ENCODE measurements at places on chromosomes 12 and 14.

- no peak for DNase-seq
These were observed 26.9 kb downstream of the TCP11L2 start for GRCh38 chr12:106329231-106329982.

- DNase-seq, result no peak
These were observed 539.9 kb upstream of the SEL1L start for GRCh38 chr14:82073547-82073946.

DNA sequence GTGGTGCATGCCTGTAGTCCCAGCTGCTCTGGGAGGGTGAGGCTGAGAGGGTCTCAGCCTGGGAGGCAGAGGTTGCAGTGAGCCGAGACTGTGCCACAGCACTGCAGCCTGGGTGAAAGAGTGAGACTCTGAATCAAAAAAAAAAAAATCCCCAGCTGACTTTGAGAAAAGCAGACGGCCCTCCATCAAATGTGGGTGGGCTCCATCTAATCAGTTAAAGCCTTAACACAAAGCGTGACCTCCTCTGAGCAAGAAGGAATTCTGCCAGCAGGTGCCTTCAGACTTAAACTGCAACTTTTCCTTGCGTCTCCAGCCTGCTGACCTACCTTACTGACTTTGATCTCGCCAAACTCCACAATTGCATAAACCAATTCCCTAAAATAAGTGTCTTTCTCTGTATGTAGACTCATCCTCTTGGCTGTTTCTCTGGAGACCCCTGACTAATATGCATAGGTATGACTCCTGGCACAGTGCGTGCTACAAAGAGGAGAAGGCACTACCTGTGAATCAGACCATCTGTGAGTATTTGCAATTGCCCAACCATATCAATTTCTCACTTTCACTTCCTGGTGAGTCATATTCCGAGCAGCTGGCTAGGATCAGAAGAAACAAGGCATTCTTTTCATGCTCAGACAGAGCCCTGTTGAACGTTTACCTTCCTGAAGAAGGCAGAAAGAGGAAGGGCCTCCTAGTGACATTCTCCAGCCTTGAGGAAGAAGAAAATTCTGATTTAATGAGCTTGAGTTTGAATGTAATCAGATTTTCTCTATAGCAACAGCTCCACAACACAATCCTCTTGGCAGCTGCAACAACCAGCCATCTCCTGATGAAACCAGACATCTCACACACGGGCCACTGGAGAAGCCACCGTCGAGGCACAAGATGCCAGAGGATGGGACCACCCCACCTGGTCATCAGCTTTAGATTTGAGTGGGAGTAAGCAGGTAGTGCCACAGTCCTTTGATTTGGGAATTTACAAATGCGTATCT lies 54.3 kb downstream of the CLMN start:
- peak; percentile 12 for DNase-seq

DNA sequence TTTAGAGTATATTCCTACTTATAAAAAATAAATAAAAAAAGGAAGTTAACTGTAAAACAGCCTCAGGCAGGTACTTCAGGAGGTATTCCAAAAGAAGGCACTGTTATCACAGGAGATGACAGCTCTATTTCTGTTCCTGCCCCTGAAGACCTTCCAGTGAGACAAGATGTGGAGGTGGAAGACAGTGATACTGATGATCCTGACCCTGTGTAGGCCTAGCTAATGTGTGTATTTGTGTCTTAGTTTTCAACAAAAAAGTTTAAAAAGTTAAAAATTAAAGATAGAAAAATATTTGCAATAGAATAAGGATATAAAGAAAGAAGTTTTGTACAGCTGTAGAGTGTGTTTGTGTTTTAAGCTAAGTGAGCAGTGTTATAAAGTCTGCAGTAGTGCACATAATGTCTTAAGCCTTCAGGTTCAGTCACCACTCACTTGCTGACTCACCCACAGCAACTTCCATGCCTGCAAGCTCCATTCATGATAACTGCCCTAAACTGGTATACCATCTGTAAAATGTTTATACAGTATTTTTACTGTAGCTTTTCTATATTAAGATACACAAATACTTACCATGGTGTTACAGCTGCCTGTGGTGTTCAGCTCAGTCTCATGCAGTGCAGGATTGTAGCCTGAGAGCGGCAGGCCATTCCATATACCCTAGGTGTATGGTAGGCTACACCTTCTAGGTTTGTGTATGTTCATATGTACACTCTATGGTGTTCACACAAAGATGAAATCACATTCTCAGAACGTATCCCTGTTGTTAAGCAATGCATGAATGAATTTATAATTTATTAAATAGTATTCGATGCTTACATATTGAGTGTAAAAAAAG lies 121.1 kb downstream of the ANO6 start:
- no peak for DNase-seq

GRCh38 chr14:95095996-95096395 lies 61.3 kb downstream of the DICER1 start:
- no peak for DNase-seq

GRCh38 chr12:109521831-109522230 lies 44.4 kb downstream of the UBE3B start:
- DNase-seq, result no peak

DNA sequence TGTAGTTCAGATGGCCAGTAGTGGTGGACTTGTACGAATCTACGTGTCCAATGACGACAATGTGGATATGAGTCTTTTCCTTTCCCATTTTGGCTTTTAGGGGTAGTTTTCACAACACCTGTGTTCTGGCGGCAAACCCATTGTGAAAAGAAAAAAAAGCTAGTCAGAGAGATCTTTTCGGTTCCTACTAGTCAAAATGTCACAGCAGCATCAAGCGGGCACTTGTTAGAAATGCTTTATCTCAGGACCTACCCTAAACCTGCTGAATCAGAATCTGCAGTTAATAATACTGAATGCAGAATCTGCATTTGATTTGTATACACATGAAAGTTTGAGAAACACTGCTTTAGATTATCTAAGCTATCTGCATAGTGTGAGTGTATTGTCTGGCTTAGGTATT lies 18.3 kb downstream of the AEBP2 start:
- no peak for DNase-seq

- no peak for DNase-seq
These were observed 3.3 kb upstream of the NTF3 start for GRCh38 chr12:5428332-5429221.

DNA sequence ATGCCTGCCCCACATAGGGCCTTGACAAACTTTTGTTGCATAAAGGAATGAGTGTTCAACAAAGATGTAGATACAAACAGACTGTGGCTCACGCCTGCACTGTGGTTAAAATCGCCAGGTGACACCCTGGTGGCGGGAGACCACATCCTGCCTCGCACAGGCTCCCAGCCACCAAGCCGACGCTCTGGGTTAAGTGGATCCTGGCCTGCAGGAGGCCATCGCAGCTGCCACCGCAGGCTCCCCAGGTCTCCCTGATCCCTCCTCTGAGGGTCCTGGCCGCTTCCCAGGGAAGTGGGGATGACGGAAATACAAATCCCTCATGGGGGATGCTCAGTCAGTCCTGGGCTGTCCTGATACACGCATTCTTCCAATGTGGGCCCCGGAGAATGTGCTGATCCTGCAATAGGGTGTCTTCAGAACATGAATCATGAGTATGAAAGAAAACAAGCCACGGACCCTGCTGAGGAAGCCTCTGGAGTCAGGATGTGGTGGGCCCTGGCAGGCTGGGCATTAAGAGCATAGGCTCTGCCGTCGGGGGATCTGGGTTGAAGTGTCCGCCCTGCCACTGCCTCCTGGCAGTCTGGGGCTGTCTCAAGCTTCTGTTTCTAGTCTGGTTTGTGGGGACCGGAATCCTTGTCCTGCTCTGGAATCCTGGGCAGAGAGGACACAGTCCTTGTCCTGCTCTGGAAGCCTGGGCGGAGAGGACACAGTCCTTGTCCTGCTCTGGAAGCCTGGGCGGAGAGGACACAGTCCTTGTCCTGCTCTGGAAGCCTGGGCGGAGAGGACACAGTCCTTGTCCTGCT lies 53.5 kb upstream of the BEGAIN start:
- DNase-seq, result peak; percentile 59

- DNase-seq, result no peak
These were observed 119.0 kb upstream of the CPSF6 start for GRCh38 chr12:69120354-69120753.

DNA sequence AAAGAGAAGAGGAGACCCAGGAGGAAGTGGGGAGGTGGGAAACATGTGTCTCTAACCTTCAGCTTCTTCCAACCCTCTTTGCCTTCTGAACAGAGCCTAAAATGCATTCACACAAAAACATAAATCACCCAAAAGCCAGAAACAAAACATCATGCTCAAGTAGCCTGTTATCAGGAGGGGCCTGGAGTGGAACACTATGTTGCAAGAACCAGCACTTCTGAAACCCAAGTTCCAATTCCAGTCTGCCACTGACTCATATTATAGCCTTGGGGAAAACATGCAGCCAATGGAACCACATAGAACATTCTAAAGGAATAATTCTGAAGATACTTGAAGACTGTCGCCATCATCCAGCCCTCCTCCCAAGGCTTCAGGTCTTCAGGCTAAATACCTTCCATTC lies 169.8 kb upstream of the PLXNC1 start:
- DNase-seq, result no peak

DNA sequence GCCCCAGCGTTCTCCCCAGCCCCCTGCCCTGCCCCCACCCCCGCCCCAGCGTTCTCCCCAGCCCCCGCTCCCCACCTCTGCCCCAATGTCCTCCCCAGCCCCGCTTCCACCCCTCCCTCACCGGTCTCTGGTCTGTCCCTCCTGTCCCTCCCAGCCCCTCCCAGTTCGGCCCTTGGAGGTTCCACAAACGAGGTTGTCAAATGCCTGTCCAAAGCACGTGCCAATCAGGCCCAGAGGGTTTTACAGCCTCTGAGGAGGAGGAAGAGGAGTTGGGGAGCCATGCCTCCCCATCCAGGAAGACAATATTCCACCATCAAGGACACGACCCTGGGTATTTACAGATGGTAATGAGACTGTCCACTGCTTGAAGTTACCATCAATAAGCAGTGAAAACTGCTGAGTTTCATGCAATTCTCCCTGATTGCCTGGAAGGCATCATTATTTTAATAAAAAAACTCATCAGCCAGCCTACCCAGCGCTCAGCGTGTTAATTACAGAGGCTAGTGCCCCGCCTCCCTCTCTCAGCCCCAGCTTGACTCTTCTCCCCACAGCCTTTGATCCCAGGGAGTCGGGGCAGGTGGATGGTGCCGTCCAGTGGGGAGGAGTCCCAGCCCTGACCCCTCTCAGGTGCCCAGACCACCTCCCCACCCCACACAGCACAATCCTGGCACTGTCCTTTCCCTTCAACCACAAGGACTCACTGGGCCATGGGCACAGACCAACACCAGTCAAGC lies 30.6 kb upstream of the C14orf180 start:
- no peak for DNase-seq

DNA sequence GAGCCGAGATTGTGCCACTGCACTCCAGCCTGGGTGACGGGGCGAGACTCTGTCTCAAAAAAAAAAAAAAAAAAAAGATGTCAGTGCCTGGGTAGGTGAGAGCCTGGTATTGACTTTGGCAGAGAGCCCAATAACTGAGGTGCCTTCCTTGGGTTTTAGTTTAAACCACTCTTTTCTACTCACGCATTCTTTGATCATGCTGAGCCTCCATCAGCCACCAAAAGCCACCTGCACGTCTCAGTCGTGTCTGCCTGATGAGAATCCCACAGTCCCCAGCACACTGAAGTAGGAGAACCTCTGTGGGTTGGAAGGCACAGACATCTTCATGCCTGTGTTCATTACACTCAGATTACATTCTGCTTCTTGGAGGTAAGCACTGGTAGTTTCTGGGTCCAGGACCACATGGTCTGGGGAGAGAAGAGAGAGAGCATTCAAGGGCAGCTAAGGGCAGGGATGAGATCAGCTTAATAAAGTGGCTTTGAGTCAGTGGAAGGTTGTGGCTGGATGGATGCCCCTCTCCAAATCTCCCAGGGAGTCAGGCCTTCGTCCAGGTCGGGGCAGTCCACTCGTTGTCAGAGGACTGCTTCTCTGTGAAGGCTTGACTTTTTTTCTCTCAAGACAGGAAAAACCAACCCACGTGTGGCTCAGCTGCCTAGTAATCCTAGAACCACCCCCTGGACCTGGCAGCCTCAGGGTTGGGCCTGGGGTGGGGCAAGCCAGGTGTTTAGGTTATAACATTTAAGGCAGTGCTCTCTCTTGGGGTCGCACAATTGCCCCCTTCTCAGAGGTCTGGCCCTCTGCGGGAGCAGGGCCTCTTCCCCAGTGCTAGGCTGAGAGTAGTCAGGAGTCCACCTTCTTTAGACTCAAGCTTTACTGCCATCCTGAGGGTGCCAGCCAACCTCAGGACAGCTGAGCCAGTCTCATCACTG lies 32.6 kb upstream of the MAX start:
- DNase-seq, result no peak

GRCh38 chr14:76762411-76763095 lies 1.3 kb downstream of the VASH1 start:
- DNase-seq, result no peak

- peak; percentile 48 for DNase-seq
These were observed 15.4 kb upstream of the CARMIL3 start for GRCh38 chr14:24036169-24036962.

GRCh38 chr14:73785336-73785833 lies 66.2 kb upstream of the PTGR2 start:
- no peak for DNase-seq

DNA sequence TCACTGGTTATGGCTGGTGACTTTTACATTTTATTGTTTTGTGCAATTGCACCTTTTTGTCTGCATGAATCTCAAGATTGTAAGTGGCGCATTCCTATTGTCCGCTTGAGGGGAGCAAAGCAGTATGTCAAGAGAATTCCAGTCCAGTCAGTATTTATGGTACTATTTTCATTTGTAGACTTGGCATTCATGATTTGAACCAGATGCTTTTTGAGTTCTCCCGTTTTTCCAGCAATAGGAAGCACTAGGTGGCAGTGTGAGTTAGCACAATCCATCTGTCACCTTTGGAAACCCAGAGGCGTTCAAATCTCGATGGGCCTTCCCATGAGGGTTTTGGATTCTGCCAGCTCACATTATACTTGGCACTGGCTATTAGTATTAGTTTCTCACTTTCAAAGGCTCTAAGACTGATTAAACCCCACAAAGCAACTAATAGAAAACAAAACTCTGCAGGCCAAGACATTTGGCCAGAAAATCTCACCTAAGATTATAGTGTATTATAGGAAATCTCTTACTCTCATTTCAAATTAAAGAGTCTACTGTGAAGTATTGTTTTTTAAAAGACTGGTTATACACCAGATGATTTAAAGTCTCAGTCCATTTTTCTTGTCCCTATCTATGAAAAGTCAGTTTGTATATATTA lies 2.2 kb downstream of the DACT1 start:
- no peak for DNase-seq

- DNase-seq, result no peak
These were observed 91.3 kb downstream of the AEBP2 start for GRCh38 chr12:19530637-19531023.

DNA sequence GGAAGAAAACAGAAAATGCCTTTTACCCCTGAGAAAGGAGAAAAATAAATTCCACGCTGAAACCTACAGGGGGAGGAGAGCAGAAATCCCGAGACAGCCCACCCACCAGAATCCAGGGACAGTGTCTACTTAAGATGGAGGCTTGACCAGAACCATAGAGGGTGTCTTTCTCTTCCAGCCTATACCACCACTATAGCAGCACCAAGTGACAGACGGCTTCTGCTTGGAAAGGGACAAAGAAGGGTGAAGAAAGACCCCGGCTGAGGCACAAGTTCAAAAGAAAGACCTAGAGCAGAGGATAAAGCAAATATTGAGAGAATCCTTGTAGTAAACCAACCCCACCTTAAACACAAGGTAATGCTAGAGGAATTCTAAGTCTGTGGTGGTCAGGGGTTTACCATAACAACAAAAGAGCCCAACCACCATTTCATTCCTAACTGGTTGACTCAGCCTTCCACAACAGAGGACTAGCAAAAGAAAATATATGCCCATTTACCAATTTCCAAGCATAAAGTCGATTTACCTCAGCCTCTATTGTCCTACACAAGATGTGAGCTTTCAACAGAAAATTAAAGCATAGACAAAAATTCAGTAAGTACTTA lies 105.3 kb upstream of the FOXG1 start:
- DNase-seq, result no peak

GRCh38 chr12:29543036-29543435 lies 45.5 kb upstream of the OVCH1 start:
- no peak for DNase-seq
